Putamen (tissue), 1 donor: ENCODE measurements at places on chromosomes 12 and 14.

GRCh38 chr14:55077170-55078151 is 26.0 kb downstream of the MAPK1IP1L start:
- DNase-seq: no peak

DNA sequence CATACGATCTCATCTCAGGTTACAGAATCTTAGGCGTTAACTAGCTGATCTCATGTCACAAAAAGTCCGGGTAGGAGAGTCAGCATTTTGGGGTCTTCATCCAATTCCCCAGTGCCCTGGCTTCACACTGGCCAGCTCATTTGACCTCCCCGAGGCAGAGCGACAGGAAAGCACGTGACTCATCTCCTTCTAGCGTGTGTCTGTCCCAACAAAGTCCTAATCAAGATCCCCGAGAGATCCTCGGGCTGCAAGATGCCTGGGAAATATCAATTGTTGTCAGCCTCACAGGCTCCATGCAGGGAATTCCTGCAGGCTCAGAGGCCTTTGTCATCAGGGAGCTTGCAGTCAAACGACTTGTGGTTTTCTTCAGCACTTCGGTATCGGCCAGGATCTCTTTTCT is 57.5 kb downstream of the ZNF664 start:
- no peak for DNase-seq

DNA sequence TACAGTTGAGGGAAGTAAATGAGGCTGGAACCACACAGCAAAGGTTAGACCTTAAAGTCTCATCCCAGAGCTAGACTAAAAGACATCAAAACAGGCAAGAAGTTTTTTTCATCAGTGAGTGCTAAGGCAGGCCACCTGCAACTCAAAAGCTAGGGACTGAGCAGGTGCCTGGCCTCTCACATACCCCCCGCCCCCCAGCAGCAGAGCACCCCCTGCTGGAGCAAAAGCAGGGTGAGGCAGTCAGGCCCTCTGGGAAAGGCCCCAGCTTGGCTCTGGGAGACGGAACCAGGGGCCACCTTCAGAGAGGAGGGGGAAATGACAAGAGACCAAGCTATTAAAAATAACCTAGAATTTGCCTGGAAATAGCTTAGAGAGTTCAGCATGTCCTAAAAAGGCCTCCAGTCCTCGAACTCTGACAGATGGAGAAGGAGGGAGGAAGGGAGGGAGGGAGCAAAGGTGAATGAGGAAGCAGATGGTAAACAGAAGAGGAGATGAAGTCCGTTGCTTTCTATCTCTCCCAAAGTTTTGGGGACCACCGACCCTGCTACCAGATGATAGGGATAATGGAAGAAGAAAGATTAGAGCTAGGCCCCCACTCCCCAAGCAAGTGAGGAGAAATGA is 1.8 kb downstream of the ITGA7 start:
- DNase-seq: no peak

- no peak for DNase-seq
These were observed 7.9 kb upstream of the AK7 start for GRCh38 chr14:96384053-96384452.

GRCh38 chr12:57621497-57622292 is 10.5 kb downstream of the ARHGEF25 start:
- DNase-seq: no peak

DNA sequence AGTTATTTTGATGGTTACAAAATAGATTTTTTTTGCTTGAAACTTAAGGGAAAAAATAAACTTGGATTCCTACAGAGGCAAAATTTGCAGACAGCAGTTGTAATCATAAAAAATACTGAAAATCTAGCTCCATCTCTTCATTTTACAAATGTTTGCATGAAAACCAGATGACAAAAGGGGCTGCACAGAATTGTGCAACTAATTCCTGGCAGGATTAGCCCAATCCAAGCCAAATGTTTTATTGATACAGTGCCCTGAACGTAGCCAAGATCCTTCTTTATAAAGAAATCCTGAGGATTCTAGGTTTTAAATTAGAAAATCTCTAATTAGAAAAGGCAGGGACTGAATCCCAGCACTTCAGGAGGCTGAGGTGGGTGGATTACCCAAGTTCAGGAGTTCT is 356.4 kb upstream of the SEL1L start:
- no peak for DNase-seq

GRCh38 chr14:71716041-71716772 is 216.0 kb upstream of the RGS6 start:
- no peak for DNase-seq

- no peak for DNase-seq
These were observed 11.5 kb upstream of the IL22 start for GRCh38 chr12:68264857-68265256.

GRCh38 chr12:109815757-109816617 is 17.2 kb downstream of the TRPV4 start:
- DNase-seq: no peak

DNA sequence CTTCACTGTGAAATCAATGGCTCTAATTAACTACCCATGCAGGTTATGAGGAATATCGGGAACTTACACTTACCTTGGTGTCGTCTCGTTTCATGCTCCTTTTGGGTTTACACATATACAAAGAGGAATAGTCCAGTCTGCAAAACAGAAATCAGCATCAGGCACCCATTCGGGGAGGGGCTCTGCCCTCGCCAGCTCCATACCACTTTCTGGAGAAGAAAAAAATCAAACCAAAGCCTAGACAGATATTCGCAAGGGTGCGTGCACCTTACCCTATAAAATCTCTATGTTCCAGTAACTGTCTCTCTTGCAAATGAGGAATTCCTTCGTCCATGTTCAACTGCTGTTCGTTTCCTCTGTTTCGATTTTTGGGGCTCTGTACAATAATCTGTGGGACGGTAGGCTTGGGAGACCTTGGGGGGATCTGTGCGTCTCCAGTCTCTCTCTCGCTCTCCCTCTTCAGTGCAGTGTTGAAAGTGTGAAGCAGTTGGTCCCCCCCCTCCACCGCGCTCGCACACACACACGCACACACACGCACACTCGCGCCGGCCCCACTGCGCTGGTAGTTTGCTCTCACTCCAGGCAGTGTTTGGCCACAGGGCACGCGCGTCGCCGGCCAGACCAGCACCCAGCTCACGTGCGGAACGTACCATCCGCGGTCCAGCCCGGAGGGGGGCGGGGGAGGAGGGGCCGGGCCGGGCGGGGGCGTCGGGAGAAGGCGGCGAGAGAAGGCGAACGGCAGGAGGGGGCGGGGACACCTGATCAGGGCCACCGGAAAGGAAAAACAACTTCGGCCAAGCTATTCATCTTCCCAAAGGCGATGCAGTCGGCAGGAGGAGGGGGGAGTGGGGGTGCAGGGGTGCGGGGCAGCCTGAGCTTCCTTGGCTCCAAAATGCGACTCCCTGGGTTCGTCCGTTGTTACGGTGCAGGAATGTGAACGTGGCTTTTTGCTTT is at the start of gene BHLHE41:
TSS of gene BHLHE41 (minus strand) at position 592 of the 954 bp plus-strand sequence. CDS start at position 334, 258 bp downstream.
- peak; percentile 90 for DNase-seq

- DNase-seq: no peak
These were observed 286.4 kb upstream of the PRKD1 start for GRCh38 chr14:30214014-30214413.

- DNase-seq: no peak
These were observed 5.3 kb downstream of the KRT3 start for GRCh38 chr12:52790427-52791270.

- DNase-seq: no peak
These were observed 41.3 kb upstream of the BCL7A start for GRCh38 chr12:121980191-121980891.

DNA sequence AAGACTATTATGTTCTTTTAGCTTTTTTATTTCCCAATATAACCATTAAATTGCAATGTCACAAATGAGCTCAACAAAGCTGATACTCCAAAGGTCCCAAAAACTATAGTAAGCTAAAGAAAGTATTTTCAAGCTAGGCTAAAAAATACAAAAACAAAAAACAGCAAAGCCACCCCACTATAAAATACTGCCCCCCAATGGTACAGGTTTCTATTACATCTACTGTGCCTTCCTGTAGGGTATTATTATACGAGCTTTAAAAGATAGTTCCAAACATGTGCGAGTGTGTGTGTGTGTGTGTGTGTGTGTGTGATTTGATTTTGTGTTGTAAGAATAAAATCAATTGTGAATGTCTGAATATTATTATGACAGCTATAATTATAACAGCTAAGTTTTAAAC is 1.1 kb downstream of the IFNG start:
- DNase-seq: no peak

DNA sequence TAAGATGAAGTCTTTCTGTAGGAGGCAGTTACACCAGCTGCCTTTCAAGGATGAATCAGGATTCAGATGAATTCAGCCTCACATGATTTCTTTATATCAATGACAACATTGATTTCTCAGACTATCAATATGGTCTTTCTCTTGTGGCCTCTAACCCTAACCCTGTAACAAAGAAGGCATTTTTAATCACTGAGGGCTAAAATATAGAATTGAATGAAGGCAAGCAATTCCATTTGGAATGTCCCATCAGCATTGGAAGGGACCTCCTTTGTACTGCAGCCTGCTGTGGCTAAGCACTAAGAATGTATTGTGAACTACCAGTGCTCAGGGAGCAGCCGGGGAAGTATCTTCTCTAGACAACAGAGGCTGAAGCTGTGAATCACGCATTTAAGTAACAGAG is 90.6 kb upstream of the FRMD6 start:
- peak; percentile 13 for DNase-seq

DNA sequence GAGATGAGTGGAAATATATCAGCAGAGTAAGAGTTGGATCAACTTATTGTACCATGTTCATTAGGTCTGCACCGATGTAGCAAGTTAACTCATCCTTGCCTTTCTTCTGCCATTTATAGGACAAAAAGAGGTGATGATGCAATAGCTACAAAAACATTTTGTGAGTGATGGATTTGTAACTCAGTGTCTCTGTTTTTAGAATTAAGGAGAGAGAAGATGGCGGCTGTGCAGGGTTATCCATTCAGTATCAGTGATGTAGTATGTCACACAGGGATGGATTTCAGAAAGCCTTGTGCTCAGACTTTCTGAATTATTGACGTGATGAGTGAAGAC is 62.1 kb upstream of the GNPNAT1 start:
- DNase-seq: no peak

- peak; percentile 88 for DNase-seq
These were observed 58.8 kb downstream of the TTC7B start for GRCh38 chr14:90757452-90757851.

- DNase-seq: no peak
These were observed 245.1 kb downstream of the SLC41A2 start for GRCh38 chr12:104712968-104713367.

DNA sequence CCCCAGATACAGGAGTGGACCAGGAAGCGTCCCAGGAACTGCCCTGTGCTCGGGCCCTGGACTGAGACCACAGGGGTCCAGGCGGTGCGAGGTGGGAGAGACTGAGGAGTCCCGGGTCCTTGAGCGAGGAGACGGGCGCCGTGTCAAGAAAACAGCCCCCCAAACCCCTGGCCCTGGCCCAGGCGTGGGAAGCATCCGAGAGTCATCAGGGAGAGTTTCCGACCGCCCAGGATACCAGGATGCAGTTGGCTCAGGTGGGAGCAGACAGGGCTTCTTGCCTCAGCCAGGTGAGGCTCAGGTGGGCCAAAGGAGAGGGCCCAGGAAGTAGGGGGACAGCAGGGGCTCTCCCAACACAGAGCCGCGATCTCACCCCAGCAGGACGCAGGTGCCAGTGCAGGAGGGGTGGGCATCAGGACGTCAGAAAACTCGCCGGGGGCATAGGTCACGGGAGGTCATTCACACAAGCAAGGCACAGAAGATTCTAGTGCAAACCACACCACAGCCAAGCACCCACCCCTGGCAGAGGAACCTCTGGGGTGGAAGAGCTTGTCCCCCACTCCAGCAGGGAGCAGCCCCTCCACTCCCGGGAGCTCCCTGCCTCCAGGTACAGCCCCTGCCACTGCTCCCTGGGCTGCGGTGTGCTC is 102.5 kb upstream of the EIF5 start:
- DNase-seq: no peak

- no peak for DNase-seq
These were observed 41.9 kb downstream of the VWF start for GRCh38 chr12:6082613-6083012.

DNA sequence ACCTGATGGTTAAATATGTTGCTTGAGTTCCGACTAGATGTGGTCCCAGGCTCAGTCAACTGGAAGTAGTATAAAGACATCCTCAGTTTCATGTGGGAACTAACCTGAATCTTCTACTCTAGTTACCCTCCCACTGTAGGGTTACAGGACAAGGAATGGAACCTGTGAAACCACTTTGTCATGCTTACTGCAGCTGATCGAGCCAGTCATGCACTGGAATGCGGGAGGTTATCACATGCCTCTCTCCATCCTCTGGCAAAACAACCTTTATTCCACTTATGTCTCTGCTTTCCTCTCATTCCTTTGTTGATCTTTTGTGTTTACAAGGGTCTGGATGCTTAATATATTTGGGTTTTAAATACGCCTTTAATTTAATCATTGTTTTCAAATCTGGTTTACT is 111.9 kb upstream of the DDHD1 start:
- no peak for DNase-seq

GRCh38 chr14:34742270-34743115 is 28.1 kb upstream of the CFL2 start:
- DNase-seq: no peak

DNA sequence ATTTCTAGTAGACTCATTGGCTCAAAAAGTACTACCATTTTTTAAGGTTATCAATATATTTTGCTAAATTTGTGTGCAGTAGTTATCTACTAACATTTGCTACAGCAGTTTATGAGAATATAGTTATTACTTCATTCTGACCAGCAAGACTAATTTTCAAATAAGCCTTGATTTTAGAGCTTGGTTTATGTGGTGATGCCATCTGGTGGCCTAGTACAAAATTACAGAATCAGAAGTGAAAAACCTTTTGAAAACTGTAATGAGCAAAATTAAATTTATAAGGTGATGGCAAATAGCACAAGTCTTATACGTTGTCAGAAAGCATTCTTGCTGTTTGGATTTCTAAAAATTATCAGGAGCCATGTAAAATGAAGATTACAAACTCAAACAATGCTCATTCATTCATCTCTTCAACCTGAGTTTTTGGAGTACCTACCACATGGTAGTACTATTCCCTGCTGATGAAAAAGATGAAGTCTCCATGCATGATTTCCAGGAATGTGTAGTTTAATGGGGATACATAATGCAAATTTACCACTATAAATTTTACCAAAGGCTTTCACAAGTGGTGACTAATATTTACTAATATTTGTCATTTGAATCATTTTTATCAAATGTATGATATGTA is 51.0 kb downstream of the MAGOHB start:
- peak; percentile 58 for DNase-seq

- no peak for DNase-seq
These were observed 685.9 kb downstream of the DIO2 start for GRCh38 chr14:79525416-79525815.

- no peak for DNase-seq
These were observed 56.5 kb upstream of the ZFP36L1 start for GRCh38 chr14:68849416-68849815.

DNA sequence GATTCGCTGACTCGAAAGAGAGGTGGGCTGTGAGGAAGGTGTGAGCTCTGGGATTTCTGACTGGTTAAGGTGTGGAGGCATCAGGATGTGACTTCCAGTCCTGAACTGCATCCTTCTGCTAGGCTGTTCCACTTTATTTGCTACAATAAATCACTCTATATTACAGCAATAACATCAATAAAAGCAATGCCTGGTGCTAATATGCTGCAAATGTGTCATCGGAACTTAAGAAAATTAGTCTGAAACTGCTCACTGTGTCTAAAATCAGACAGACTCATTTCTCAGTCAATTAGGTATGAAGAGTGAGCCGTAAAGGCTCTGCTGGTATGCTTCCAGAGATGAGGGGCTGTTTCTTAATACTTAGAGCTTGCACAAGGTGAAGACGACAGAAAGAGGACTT is 126.6 kb downstream of the HELB start:
- no peak for DNase-seq
